ENCODE measurements at places on chromosomes 7 and 10.

DNA sequence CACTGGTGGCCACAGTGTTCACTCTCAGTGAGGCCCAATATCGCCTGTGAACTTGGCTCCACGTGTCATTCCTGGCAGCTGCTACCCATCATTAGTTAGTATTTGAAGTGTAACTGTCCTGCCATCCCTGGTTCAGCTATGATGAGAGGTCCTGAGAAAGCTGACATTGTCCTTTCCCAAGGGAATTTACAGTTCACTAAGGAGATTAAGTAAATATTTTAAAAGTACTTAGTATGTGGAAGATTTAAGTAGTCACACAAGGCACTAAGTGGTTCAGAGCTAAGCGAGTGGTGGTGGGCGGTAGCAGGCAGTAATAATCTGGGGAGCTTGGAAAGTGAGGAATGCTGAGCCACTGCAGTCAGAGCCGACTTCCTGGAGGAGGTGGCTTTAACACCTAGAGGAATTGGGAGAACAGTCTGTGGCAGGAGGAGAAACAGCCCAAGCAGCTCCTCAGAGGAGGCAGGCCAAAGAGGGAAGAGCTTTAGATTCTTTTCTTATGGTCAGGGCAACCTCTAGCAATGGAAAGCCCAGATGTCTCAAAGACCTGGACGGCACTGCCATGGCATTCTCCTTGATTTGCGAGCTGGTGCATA lies 519.7 kb downstream of the LRMDA start:
- no peak overlapping the region for H3K27ac ChIP-seq
- H3K27me3 ChIP-seq: no peaks in the 10 kb centered on the region
- no peak overlapping the region for H3K4me3 ChIP-seq
- no peak for DNase-seq

DNA sequence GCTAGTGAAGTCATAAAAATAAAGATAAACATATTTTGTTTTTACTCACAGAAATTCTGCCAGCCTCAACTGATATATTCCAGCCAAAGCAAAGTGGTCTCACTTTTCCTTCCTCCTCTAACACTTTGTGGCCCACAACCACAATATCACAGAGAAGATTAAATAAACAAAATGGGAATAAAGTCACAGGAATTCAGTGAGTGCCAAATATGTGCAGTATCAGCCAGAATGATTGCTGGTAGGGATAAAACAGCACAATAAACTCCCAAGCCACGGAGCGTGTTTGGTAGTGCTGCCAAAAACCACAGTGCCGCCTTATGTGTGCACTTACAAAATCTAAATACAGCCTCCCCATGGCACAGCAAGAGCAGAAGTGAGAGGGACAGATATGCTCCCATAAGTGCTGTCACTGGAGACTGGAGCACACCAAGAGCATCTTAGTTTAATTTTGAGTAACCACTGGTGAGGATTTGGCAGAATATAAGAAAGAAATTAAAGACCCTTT lies 155.8 kb downstream of the POM121L12 start:
- H3K27me3 ChIP-seq: no peaks in the 10 kb centered on the region
- no peak overlapping the region for H3K27ac ChIP-seq
- H3K36me3 ChIP-seq: no peaks in the 10 kb centered on the region
- H3K4me1 ChIP-seq: peaks cover 3% of the 10 kb centered on the region
- no peak for DNase-seq

DNA sequence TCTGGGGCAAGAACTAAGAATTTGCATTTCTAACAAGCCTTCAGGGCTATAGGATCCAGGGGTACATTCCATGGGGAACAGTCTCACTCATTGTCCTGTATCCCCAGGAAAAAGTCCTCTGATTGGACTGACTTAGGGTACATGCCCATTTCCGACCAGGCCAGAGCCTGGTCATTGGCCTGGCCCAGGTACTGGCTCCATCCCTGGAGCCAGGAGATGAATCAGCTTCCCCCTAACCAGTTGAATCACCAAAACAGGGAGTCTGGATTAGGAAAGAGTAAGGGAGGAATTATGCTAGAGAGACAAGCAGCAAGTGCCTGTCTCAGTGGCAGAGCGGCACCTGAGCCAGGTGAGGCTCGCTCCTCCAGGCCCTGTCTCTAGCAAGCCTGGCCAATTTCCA lies 137.5 kb downstream of the FGFR2 start:
- H3K36me3 ChIP-seq: no peaks in the 10 kb centered on the region
- no peaks in the 10 kb centered on the region for H3K27me3 ChIP-seq
- H3K4me1 ChIP-seq: peaks cover 9% of the 10 kb centered on the region
- H3K4me3 ChIP-seq: no peak overlapping the region
- DNase-seq: no peak

- no peaks in the 10 kb centered on the region for H3K36me3 ChIP-seq
- H3K27me3 ChIP-seq: no peaks in the 10 kb centered on the region
- no peaks in the 10 kb centered on the region for H3K4me1 ChIP-seq
- H3K4me3 ChIP-seq: no peak overlapping the region
These were observed 136.1 kb downstream of the ELMO1 start for GRCh38 chr7:37312608-37313007.

GRCh38 chr10:133375357-133376115 lies 2.4 kb upstream of the ECHS1 start:
- H3K4me3 ChIP-seq: no peak overlapping the region
- peak; percentile 54 for DNase-seq
- H3K27me3 ChIP-seq: no peaks in the 10 kb centered on the region
- no peaks in the 10 kb centered on the region for H3K36me3 ChIP-seq

GRCh38 chr7:107353701-107354100 lies 116.2 kb upstream of the GPR22 start:
- no peaks in the 10 kb centered on the region for H3K4me1 ChIP-seq
- DNase-seq: no peak
- H3K4me3 ChIP-seq: no peak overlapping the region
- H3K27ac ChIP-seq: no peak overlapping the region
- no peaks in the 10 kb centered on the region for H3K27me3 ChIP-seq

- no peaks in the 10 kb centered on the region for H3K36me3 ChIP-seq
- DNase-seq: peak; percentile 65
- H3K27ac ChIP-seq: peak overlapping the region; percentile 57
- H3K4me1 ChIP-seq: peaks cover 6% of the 10 kb centered on the region
- no peak overlapping the region for H3K4me3 ChIP-seq
These were observed 985.2 kb upstream of the C7orf33 start for GRCh38 chr7:147605323-147605722.

GRCh38 chr10:117374506-117375359 lies 507 bp downstream of the PDZD8 start:
- H3K36me3 ChIP-seq: no peaks in the 10 kb centered on the region
- no peaks in the 10 kb centered on the region for H3K4me1 ChIP-seq
- peak overlapping the region; percentile 55 for H3K27ac ChIP-seq
- peak overlapping the region; percentile 89 for H3K4me3 ChIP-seq
- DNase-seq: peak; percentile 59

GRCh38 chr7:45106-46090 lies 147.0 kb upstream of the FAM20C start:
- no peaks in the 10 kb centered on the region for H3K36me3 ChIP-seq
- peaks cover 4% of the 10 kb centered on the region for H3K4me1 ChIP-seq
- H3K4me3 ChIP-seq: no peak overlapping the region

DNA sequence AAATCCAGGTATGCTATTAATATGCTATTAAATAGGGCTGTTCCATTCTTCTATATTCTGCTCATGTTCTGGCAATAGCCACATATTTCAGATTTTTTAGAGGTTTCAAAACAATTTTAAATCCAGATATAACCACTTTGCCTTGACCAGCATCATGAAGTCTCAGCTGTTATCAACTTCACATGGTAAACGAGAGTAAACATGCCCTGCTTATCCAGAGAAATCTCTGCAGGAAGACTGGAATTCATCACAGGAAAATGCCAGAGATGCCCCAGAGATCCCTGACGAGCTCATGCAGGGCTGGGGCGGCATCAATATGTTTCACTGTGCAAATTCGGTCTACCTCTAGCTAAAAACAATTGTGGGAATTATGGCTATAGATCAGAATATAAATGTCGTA lies 126.5 kb downstream of the FANK1 start:
- DNase-seq: no peak
- no peaks in the 10 kb centered on the region for H3K36me3 ChIP-seq
- H3K4me1 ChIP-seq: no peaks in the 10 kb centered on the region

DNA sequence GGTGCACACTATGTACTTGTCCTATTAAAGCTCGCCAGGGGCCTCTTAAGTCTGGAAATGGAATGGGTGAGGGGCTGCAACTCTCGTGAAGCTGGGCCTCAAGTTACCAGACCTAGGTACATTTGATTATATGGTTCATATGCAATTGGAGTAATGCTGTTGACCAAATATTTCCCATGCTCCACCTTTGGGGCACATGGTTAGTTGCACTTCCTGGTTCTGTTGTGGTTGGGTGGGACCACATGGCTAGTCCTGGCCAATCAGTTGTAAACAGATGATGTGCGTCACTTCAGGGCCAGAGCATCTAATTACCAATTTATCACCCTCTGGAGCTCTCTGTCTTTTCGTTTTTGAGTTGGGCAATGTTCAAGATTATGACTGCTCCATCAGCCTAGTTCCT lies 39.5 kb upstream of the OPN4 start:
- H3K27ac ChIP-seq: no peak overlapping the region
- H3K27me3 ChIP-seq: no peaks in the 10 kb centered on the region
- H3K36me3 ChIP-seq: no peaks in the 10 kb centered on the region
- DNase-seq: no peak

DNA sequence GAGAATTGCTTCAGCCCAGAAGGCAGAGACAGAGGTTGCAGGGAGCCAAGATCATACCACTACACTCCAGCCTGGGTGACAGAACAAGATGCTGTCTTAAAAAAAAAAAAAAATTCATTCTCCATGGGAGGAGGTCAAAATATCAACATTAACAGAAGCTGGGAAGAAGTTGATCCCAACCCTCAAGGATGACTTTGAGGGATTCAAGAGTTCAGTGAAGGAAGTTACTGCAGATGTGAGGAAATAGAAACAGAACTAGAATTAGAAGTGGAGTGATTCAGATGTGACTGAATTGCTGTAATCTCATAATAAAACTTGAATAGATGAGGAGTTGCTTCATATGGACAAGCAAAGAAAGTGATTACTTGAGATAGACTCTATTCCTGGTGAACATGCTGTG lies 19.7 kb upstream of the RPEL1 start:
- no peaks in the 10 kb centered on the region for H3K4me1 ChIP-seq
- H3K36me3 ChIP-seq: no peaks in the 10 kb centered on the region
- H3K27me3 ChIP-seq: no peaks in the 10 kb centered on the region
- DNase-seq: no peak
- no peak overlapping the region for H3K4me3 ChIP-seq

- no peak overlapping the region for H3K4me3 ChIP-seq
- DNase-seq: no peak
- no peaks in the 10 kb centered on the region for H3K4me1 ChIP-seq
- no peaks in the 10 kb centered on the region for H3K36me3 ChIP-seq
- H3K27me3 ChIP-seq: no peaks in the 10 kb centered on the region
These were observed 236.5 kb upstream of the PTN start for GRCh38 chr7:137579913-137580640.

DNA sequence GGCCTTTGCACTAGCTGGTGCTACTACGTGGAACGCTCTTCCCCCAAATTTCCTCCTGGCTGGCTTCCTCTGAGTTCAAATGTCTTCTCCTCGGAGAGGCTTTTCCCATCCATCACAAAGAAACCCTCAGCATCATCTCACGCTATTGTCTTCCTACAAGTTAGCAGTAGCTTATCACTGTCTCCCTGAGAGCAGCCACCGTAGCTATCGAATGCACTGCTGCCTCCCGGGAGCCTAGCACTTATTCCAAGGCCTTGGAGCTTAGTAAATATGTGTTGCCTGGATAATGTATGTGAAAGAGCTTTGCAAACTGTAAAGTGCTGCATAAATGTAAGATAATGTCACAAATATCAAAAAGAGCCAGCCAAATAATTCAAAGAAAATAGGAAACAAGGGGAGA lies 124.4 kb downstream of the KCNMA1 start:
- H3K4me1 ChIP-seq: peaks cover 6% of the 10 kb centered on the region
- no peaks in the 10 kb centered on the region for H3K27me3 ChIP-seq
- H3K27ac ChIP-seq: no peak overlapping the region

DNA sequence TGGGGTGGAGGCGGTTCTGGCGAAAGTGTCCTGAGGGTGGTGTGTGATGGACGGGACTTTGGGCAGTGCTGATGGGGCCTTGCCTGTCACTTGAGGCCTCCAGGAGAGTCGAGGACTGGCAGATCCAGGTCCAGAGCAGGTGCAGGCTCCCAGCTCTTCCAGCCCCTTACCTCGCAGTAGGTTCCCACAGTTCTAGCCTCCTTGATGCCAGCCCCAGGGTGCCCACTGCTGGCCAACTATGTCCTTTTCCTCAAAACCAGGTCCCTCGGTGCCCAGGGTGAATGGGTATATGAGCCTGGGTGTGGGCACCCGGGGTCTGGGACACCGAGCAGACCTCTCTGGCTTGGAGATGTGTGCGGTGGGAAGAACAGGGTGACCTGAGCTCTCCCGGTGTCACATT lies 8.3 kb downstream of the FAM20C start:
- H3K27me3 ChIP-seq: no peaks in the 10 kb centered on the region
- no peak overlapping the region for H3K27ac ChIP-seq
- no peak for DNase-seq
- no peaks in the 10 kb centered on the region for H3K4me1 ChIP-seq
- peaks cover 14% of the 10 kb centered on the region for H3K36me3 ChIP-seq

- H3K27me3 ChIP-seq: no peaks in the 10 kb centered on the region
- no peak overlapping the region for H3K4me3 ChIP-seq
- no peak for DNase-seq
- no peaks in the 10 kb centered on the region for H3K36me3 ChIP-seq
- peaks cover 2% of the 10 kb centered on the region for H3K4me1 ChIP-seq
These were observed 109.4 kb downstream of the EEPD1 start for GRCh38 chr7:36262309-36263094.

DNA sequence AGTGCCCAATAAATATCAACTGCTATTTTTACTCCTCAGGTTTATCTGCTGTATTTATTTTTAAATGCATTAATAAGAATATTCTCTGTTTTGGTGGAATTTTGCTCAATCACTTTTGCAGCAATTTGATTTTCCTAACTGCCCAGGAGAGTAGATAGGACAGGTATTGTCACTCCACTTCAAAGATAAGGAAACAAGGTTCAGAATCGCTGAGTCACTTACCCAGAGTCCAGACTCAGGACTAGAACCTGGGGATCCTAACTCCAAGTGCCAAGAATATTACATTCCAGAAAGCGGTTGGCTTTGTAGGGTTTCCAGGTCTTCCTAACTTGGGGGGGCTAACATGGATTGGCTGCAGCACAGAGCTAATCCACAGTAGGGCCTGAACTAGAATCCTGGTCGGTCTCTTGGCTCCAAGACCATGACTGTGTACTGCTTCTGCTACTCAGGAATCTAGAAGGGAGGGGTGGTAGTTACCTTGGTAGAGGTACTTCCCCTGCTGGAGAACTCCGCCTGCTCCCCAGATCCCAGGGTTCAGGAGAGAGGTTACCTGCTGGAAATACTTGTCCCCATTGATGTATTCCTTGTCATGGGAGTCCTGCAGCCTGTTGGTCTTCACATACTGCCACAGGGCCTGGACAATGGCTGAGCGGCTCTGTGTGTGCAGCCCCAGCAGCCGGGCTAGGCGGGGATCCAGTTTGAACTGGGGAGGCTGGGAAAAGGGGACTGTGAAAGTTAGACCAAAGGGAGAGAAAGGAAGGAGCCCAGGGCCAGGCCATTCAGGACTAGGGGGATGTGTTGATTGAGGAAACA lies 7.3 kb downstream of the SMARCD3 start:
- H3K36me3 ChIP-seq: peaks cover 1% of the 10 kb centered on the region
- no peak overlapping the region for H3K4me3 ChIP-seq
- DNase-seq: no peak
- H3K27ac ChIP-seq: no peak overlapping the region
- peaks cover 2% of the 10 kb centered on the region for H3K27me3 ChIP-seq

Measured in mesendoderm (in vitro differentiated cells).